ENCODE measurements at places on chromosomes 5 and 9.

- no peak for DNase-seq
Observed at GRCh38 chr9:128321343-128321742, 904 bp downstream of the TRUB2 start.

DNA sequence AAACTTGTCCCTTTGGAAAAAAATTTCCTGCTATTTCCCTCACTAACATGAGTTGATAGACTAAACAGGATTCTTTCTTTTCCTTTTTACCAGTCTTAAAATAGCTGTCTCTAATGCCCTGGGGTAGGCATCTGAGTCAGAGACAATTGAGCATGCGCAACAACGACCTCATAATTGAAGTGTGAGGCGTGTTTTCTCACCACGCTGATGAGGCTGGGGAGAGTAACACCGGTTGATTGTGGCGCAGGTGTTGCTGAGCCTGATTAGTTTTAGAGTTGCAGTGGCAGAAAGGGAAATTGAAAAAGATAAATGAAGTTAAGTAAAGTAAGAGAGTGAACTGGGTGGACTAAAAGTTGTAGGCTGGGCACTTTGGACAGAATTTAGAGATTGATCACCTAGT is 213.7 kb downstream of the TLR4 start:
- no peak for DNase-seq

DNA sequence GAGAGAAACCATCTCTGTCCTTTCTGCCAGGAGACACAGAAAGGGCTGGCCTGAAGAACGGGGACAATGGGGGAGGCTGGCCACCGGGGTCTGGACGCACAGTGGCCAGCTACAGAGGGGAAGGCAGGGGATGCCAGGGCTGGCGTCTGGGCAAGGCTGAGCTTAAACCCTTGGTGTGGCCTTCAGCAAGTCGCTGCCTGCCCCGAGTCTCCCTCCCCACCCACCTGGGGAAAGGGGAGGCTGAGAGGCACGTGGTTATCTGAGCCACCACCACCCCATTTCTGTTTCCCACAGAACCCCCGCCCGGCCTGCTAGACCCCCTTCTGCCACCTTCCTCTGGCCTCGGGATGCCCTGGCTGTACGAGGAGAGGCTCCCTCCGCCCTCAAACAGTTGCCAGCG is 115.3 kb downstream of the VAV2 start:
- no peak for DNase-seq

- DNase-seq = no peak
Observed at GRCh38 chr5:81519217-81519905, 125.4 kb upstream of the ACOT12 start.

DNA sequence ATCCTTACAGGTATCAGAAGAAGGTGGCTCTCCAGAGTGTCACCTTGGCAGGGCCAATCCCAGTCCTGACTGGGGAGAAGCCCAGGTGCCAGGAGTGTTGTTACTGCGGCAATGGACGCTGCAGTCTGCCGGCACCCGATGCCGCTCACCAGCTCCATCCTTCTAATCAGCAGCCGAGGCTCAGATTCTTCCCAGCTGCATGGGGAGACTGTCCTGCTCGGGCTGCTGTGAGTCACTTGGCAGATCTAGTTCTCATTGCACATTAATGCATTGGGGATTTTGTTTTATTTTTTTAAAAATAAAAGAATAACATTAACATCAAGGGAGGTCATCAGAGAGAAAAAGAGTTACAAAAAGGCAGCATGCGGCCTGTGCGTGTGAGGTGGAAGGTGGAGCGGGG is 115.8 kb downstream of the MTX3 start:
- no peak for DNase-seq

GRCh38 chr5:131259326-131259725 is 4.5 kb upstream of the CDC42SE2 start:
- no peak for DNase-seq

DNA sequence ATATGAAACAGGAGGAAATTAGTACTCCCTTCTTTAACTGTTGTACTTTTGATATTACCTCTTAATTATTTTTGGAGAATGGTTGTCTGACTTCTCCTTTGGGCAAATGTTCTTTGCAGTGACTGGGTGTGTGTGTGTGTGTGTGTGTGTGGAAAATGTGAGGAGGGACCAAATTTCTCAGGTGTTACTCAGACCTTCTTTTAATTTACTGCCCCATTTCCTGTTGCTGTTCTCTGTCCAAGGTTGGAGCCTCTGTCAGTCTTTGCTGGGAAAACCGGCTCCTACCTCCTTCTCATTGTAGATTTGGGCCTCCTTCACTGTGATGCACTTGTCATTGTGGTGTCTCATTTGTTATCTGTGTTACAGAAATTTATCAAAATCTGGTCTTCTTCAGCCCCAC is 68.4 kb downstream of the PBX3 start:
- DNase-seq = no peak

- DNase-seq = no peak
Observed at GRCh38 chr9:132973166-132973565, 5.3 kb upstream of the GFI1B start.

- DNase-seq = peak; percentile 24
Observed at GRCh38 chr5:148998174-148998797, 64.6 kb downstream of the SH3TC2 start.

DNA sequence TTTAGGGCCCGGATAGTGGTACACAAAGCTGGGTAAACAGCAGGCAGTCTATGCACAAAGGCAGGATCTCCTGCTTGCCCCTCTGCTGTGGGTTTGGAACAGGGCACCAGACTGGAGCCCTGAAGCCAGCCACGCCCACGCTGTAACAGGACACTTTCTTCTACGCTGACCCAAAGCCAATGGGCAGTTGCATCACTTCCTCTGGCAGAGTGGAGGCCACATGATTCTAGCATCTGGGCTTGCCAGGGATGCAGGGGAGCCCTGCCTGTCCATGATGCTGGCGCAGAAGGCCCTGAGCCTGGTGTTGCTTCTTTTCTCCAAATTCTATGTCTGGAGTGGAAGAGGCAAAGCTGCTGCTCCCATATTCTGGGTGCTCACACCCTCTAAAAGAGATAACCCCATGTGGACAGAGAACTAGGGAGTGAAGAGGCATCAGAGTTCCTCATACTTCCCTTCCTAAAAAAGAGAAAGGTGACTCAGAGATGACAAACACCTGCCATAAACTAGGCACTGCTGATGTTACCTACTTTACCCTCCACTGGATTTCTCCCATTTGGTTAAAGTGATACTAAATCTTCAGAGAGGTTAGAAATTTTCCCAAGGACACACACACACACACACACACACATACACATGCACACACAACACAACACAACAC is 260.3 kb upstream of the KLF4 start:
- no peak for DNase-seq

DNA sequence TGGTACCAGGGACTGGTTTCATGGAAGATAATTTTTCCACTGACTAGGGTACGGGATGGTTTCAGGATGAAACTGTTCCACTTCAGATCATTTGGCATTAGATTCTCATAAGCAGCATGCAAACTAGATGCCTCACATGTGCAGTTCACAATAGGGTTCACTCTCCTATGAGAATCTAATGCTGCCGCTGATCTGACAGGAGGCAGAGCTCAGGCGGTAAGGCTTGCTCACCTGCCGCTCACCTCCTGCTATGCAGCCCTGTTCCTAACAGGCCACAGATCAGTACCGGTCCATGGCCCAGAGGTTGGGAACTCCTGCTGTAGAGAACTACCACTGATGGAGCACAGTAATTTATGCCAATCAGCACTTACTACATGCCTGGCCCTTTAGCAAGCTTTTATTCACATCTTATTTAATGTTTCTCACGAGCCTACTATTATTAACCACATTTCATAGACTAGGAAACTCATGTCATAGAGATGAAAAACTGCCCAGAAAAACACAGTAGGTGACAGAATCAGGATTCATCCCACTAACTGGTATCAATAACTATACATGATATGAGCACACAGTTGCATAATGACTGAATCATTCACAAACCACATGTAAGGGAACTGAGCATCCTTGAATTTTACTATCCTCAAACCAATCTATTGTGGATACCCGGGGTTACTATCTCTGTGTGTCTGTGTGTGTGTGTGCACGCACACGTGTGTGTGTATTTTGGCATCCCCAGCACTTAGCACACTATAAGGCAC is 46.5 kb downstream of the SVEP1 start:
- DNase-seq = no peak

- DNase-seq = no peak
Observed at GRCh38 chr5:111229221-111229835, 5.1 kb downstream of the CAMK4 start.

DNA sequence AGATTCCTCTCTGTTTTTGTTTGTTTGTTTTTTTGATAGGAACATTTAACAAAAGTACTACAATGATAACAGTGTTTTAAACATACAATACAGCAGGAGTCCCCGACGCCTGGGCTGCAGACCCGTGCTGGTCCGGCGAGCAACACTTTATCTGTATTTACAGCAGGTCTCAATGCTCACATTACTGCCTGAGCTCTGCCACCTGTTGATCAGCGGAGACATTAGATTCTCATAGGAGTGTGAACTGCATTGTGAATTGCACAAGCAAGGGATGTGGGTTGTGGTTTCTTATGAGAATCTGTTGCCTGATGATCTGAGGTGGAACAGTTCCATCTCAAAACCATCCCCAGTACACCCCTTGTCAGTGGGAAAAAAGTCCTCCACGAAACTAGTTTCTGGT is 1068.5 kb upstream of the CDH10 start:
- no peak for DNase-seq

DNA sequence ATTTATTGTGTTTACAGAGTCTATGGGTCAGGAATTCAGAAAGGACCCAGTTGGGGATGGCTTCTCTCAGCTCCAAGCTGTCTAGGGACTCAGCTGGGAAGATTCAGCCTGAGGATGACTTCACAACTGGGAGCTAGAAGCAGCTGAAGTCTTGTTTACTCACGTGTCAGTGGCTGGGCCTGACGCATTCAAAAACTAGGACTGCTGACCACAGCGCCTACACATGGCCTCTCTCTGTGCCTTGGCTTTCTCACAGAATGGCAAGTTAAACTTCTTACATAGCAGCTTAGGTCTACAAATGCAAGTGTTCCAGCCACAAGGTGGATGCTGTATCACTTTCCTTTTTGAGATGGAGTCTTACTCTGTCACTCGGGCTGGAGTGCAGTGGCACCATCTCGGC is 16.3 kb upstream of the PPP2CA start:
- no peak for DNase-seq

DNA sequence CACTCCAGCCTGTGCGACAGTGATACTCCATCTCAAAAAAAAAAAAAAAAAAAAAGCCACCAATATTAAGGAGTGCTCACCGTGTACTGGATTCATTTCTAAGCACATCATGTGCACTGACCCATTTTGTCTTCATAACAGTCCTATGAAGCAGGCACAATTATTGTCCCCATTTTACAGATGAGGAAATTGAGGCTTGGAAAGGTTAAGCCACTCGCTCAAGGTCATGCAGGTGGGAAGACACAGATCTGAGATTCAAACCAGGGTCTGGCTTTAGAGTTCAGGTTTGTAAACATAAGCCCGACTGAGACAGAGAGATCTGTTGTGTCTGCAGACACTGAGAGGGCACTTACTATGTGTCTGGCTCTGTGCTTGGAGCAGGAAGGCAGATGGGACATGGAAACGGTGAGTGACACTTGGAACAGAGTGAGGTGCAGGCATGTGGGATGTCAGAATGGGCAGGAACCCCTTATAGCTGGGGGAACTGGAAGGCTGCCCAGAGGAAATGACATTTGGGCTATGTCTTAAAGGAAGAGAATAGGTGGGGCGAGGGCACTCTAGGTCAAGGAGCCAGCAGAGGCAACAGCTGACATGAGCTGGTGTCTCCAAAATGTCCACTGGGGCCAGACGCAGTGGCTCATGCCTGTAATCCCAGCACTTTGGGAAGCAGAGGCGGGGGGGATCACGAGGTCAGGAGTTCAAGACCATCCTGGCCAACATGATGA is 69.9 kb downstream of the STK10 start:
- DNase-seq = no peak

- DNase-seq = no peak
Observed at GRCh38 chr5:95857185-95857945, 34.8 kb upstream of the GLRX start.

DNA sequence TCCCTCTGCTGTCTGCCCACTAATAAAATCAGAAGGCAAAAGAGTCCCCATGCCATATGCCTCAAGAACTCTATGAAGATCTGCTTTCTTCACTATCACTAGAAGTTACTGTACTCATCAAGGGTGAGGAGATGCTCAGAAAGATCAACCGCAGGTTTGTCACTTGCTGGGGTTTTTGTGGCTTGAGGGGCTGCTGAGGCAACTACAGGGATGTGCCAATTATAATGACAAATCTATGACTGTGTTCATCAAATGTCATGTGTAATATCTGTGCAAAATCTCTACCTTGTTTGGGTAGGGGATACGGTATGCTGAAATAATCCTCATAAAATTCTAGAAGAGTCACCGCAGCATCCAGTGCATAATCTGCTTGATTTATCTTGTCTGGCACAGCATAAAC is 13.0 kb downstream of the ERAP1 start:
- DNase-seq = peak; percentile 33

- DNase-seq = peak; percentile 11
Observed at GRCh38 chr5:170681013-170681433, 102.5 kb upstream of the GABRP start.

- no peak for DNase-seq
Observed at GRCh38 chr5:68848091-68848490, 245.7 kb upstream of the SLC30A5 start.

DNA sequence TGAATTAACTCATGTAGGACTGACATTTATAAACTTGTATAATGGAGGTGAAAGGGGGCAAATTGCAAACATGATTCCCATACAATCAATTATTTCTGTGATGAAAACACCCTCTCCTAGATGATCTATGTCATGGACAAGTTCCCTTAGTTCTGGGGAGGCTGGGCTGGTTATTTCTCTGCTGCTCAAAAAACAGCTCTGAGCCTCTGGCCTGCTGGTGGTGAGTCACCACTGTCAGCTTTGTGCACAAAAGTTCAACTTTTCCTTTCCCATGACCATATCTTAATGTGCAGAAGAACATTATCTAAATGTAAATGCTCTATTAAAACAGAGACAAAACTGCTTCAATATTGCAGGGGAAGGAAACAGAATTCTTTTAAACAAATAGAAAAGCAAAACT is 85.0 kb downstream of the HMHB1 start:
- no peak for DNase-seq

DNA sequence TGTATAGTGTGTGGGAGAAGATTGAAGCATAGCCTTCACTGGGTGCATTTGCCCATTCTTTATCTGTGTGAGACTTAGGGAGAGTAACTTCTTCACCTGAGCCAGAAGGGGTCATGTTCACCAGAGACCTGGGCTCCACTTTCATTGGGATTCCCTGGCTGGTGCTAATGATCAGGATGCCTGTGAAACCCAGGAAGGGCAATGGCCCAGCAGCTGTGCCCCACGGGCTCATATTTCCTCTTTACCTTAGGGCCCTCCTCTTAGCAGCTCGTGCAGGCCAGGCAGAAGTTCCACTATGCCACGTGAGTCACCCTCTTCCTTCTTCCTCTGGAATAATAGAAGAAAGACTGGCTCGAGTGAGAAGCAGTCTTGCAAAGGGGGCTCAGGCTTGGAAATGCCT is 5.0 kb downstream of the PPARGC1B start:
- no peak for DNase-seq

DNA sequence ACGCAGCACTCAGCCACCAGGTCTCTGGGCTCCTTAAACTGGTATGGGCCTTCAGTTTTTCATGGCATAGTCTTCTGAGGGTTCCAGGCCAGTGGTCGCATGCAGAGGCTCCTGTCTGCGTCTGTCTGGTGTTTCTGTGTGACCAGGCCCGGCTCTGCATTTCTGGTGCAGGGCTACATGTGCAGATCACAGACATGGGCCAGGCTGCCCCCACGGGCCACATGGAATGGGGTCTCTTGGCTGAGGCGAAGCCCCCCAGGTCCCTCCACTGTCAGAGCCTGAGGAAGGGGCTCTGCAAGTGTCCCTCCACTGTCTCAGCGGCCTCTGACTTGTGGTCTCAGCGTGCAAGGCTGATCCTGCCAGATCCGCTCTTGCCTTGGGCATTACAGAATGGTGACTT is 15.6 kb upstream of the CARD19 start:
- no peak for DNase-seq
